ENCODE measurements at places on chromosomes 2 and 18.

DNA sequence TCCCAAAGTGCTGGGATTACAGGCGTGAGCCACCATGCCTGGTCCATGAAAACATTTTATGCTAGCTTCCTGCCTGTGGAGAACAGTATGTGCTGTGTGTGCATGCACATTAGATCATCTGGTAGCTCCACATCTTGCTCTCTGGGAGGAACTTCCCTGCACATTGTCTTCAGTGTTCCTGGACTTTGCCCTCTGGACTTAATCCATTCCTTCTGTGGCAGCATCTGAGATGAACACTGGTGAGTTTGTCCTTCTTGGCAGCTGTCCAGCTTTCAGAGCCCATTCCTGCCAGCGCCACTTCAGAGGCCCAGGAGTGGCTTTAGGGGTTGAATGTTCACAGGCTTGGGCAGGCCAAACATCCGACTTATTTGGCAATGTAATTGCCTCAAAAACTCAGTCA, 65.2 kb downstream of the POU3F3 start:
- no peaks in the 10 kb centered on the region for H3K4me1 ChIP-seq
- no peak overlapping the region for H3K27ac ChIP-seq
- no peaks in the 10 kb centered on the region for H3K36me3 ChIP-seq
- no peak for DNase-seq

DNA sequence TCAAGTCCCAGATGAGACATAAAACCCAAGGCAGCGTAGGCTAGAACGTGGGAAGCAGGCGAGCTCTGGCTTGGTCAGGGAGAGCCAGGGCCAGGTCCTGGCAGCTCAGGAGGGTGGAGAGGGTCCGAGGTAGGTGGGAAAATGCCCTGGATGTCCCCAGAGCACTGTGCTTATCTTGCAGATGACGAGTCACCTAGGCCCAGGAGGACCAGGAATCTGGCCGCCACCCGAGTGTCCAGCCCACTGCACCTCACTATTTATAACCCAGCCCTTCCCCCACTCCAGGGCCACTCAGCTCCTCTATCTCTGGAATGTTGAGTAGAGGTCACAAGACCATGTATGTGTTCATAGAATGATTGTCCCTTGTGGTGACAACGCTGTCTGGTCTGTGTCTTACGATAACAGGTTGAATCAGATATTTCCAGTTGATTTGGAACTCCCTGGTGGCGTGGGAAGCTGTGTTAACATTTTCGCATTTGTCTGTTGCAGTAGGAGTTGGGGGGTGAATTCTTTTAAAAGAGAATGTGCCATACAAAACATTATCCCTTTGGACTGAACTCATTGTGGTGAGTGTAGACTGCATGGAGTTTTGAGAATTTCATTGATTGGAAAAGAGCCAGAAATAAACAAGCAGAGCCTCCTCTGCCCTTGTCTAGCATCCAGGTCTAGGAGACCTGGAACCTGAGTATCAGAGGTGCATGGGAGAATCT, 47.5 kb downstream of the EMILIN2 start:
- no peaks in the 10 kb centered on the region for H3K4me1 ChIP-seq
- no peak for DNase-seq
- no peaks in the 10 kb centered on the region for H3K27me3 ChIP-seq
- no peak overlapping the region for H3K4me3 ChIP-seq

- H3K27me3 ChIP-seq: no peaks in the 10 kb centered on the region
- H3K36me3 ChIP-seq: peaks cover 16% of the 10 kb centered on the region
- no peak overlapping the region for H3K4me3 ChIP-seq
- H3K4me1 ChIP-seq: peaks cover 2% of the 10 kb centered on the region
- H3K27ac ChIP-seq: no peak overlapping the region
Measured at GRCh38 chr2:165876269-165876668, 77.3 kb downstream of the TTC21B start.

GRCh38 chr2:238434846-238435751, 8.4 kb downstream of the ASB1 start:
- H3K36me3 ChIP-seq: peaks cover 63% of the 10 kb centered on the region
- no peak overlapping the region for H3K4me3 ChIP-seq
- H3K27ac ChIP-seq: no peak overlapping the region
- H3K4me1 ChIP-seq: no peaks in the 10 kb centered on the region
- no peak for DNase-seq
- H3K27me3 ChIP-seq: no peaks in the 10 kb centered on the region
